ENCODE measurements at places on chromosomes 11 and 22.

DNA sequence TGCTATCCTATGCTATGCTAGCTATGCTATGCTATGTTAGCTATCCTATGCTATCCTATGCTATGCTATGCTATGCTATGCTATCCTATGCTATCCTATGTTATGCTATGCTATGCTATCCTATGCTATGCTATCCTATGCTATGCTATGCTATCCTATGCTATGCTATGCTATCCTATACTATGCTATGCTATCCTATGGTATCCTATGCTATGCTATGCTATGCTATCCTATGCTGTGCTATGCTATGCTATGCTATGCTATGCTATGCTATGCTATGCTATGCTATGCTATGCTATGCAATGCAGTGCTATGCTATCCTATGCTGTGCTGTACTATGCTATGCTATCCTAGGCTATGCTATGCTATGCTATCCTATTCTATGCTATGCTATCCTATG, 8.6 kb upstream of the MS4A1 start:
- DNase-seq, result no peak

DNA sequence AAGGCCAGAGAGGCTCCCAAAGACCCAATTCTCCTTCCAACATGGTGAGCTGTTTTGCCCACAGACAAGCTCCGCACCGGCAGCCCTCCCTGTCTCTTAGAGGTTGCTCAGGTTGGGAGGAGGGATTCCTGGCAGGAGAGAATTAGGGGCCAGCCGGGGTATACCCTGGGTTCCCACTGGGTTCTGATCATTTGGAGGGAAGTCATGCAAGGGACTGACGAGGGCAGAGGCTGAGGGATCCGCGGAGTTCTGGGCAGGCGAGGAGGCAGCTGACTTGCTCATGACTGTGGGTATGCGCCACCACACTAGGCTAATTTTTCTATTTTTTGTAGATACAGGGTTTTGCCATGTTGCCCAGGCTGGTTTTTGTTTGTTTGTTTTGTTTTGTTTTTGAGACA, 4.6 kb downstream of the ST3GAL4 start:
- no peak for DNase-seq

GRCh38 chr22:30105483-30105882, 25.2 kb downstream of the HORMAD2 start:
- no peak for DNase-seq

DNA sequence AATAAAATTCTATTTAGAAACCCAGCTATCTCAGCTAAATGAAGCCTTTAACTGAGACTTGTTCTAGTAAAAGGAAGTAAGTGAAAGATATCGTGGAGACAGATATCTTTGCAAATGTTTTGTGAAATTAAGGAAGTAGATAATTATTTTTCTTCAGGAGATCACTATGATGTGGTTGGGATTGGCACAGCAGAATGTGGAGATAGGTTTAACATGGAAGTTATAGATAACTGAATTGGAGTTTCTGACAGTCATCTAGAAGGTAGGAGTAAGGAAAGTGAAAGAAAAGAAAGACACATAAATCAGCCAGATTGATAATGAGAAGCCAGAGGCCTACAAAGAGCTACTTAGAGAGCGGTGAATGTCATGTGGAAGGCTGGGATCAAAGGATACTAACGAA, 4.7 kb upstream of the CASP5 start:
- no peak for DNase-seq

GRCh38 chr22:17479135-17479534, 84.2 kb upstream of the SLC25A18 start:
- DNase-seq, result no peak

GRCh38 chr11:110501428-110501827, 71.7 kb downstream of the FDX1 start:
- no peak for DNase-seq

- no peak for DNase-seq
Observed at GRCh38 chr22:28171712-28172111, 252.7 kb upstream of the PITPNB start.

- DNase-seq, result no peak
Observed at GRCh38 chr11:115409116-115409670, 95.0 kb downstream of the CADM1 start.

- DNase-seq, result no peak
Observed at GRCh38 chr22:22823131-22823810, 64.3 kb upstream of the IGLL5 start.

DNA sequence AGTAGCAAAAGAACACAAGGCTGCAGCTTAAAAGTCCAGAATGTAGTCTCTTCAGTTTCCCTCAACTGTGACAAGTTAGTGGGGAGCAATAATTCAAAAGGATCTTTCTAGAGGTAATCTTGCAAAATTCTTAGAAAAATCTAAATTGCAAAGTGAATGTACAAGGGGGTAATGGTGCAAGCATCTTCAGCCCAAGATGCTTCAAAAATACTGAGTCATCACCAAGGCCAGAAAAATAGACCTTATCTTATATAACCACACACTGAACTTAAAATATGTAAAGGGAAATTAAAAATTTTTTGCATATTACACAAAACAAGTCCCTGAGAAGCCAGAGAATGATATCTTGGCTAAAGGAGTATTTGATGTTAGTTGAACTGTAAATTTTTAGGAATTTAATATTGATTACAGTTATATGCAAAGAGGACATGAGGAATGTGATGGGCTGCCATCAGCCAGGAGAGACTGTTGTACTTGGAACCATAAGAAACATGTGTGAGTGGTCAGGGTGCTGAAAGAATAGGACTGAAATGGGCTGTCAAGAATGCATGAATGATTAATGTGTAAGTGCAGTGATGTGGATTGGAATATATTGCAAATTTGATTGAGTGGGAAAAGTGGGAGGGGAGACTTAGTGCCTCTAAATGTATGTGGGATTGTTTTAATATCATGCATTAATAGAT, 85.7 kb upstream of the LIN7C start:
- no peak for DNase-seq

- DNase-seq, result no peak
Observed at GRCh38 chr22:38285018-38285417, 12.2 kb upstream of the TMEM184B start.

DNA sequence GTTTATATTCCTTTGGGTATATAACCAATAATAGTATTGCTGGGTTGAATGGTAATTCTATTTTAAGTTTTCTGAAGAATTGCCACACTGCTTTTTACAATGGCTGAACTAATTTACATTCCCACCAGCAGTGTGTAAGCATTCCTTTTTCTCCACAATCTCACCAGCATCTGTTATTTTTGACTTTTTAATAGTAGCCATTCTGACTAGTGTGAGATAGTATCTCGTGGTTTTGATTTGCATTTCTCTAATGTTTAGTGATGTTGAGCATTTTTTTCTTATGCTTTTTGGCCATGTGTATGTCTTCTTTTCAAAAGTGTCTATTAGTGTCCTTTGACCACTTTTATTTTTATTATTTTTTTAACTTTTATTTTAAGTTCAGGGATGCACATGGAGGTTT, 275.3 kb downstream of the METTL15 start:
- DNase-seq, result peak; percentile 64

DNA sequence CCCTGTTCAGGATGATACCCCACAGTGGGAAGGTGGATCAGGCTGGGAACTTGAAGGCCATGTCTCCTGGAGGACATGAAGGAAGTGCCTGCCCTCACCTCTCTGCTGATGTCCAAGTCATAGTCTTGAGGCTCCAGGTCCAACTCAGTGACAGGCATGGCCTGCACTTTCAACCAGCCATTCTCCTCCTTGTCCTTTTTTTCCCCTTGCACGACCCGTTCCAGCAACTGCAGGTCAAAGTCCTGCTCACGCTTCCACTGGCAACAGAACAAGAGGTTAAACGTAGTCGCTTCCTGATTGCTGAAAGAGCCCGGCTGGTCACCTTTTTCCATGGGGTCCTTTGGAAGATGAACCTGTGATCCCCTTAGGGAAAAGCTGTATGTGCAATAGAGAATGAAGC, 47.7 kb downstream of the C11orf58 start:
- no peak for DNase-seq

- DNase-seq, result peak; percentile 23
Observed at GRCh38 chr11:28842716-28843115, 734.5 kb downstream of the METTL15 start.

DNA sequence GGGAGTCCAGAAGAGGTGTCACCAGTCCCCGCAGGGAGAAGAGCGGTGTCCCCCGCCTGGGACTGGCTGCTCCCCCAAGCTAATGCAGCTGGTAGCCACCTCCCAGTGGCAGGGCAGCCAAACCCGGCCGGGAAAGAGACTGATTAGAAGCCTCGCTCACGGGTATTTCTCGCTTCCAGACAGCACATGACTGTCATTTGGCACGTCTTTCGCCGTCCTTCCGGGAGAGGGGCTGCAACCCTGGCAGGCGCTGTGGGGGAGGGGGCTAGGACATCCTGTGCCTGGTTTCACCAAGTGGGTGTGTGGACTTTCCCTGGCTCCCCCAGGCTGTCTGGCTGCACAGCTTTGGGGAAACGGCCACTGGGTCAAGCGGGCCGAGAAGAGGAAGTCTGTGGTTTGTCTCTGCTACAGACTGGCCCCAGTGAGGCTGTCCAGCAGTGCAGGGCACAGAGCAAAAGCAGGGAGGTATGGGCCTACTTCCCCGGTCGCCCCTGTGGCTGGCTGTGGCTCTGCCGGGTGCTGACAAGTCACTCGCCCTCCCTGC, 3.8 kb downstream of the CD81 start:
- DNase-seq, result no peak

DNA sequence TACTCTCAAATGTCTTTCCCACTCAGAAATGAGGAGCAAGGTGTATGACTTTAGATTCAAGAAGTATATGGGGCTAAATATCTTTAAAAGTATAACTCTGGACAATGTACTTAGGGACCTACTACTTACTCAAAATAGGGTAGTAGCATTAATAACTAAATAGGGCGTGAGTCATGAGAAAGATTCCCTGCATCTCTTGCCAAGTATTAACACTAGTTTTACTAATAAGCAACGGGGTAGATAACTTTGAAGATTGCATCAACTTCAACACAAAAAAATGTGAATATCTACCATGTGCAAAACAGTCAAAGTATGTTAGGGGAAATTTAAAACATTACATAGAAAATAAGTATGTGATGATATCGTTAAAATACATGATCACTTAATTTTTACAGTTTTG, 99.6 kb downstream of the PGR start:
- peak; percentile 22 for DNase-seq

GRCh38 chr11:129247135-129247534, 55.0 kb upstream of the ARHGAP32 start:
- no peak for DNase-seq

DNA sequence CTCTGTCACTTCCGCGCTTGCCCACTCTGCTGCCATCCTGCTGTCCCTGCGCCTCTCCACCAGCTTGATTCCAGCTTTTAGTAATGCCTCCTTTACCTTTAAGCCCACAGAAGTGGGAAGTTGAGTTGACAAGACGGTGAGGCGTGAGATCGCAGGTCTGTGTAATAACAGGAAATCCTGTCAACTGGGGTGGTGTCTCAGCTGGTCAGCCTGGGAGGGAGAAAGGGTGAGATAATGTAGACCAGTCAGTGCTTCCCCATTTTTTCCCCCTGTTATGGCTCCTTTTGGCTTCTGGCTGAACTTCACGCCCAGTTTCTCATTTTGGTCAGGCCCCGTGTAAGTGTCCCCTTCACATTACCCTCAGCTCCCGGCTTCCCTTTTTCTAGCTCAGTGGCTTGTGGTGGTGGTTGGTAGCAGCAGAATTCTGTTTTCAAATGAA, 98.9 kb downstream of the TRAF6 start:
- DNase-seq, result no peak

All from astrocyte of the spinal cord (primary cell).